Neural crest cell (in vitro differentiated cells): ENCODE measurements at places on chromosomes 1 and 21. TPM values are rescaled to one million over a fixed set of nuclear protein-coding genes. Genes with fewer than 3 reads are reported as not detected.

GRCh38 chr1:42152119-42152518 lies 1.1 kb upstream of the GUCA2B start:
- H3K4me3 ChIP-seq: no peak overlapping the region
- H3K36me3 ChIP-seq: no peaks in the 10 kb centered on the region
- no peaks in the 10 kb centered on the region for H3K4me1 ChIP-seq

GRCh38 chr1:4615501-4615900 lies 38.9 kb upstream of the AJAP1 start:
- DNase-seq: no peak
- no peak overlapping the region for H3K27ac ChIP-seq
- no peak overlapping the region for H3K4me3 ChIP-seq
- no peaks in the 10 kb centered on the region for H3K27me3 ChIP-seq
- H3K4me1 ChIP-seq: peaks cover 11% of the 10 kb centered on the region

DNA sequence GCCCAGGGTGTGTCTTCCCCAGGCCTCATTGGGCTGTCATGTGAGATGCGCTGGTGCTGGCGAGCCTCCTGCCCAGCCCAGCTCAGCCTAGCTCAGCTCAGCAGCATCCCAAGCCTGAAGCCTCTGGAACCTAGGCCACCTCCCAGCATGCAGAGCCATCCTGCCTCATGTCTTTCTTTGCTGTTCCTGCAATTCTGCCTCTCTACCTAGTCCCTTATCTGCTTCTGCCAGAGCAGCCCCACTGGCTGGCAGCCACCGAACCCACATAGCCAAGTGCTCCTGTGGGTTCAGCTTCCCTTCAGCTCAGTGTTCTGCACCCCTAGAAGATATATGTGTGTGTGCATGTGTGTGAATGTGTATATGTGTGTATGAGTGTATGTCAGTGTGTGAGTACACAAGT lies 291.5 kb upstream of the VAMP3 start:
- no peak overlapping the region for H3K27ac ChIP-seq
- no peak overlapping the region for H3K4me3 ChIP-seq
- DNase-seq: no peak
- no peaks in the 10 kb centered on the region for H3K27me3 ChIP-seq

DNA sequence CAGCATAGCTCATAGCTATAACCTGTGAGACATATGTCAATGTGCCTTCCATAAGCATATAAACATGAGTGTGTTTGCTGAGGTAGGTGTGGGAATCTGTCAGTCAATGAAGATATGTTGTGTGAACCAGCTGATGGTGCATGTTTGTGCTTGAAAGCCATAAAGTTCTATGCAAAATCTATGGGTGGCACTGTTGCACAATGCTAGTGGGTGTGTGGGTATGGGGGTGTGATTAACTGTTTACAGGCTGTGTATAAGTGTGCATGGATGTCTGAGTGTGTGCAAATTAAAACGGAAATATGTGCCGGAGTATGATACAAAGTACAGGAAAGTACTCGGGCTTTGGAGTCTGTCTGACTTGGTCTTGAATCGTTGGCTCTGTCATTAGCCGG lies 1.0 kb upstream of the ATP2B4 start:
- H3K27ac ChIP-seq: no peak overlapping the region
- peak overlapping the region; percentile 94 for H3K4me3 ChIP-seq
- peaks cover 79% of the 10 kb centered on the region for H3K4me1 ChIP-seq
- H3K27me3 ChIP-seq: peaks cover 25% of the 10 kb centered on the region
- no peak for DNase-seq
- no peaks in the 10 kb centered on the region for H3K36me3 ChIP-seq

DNA sequence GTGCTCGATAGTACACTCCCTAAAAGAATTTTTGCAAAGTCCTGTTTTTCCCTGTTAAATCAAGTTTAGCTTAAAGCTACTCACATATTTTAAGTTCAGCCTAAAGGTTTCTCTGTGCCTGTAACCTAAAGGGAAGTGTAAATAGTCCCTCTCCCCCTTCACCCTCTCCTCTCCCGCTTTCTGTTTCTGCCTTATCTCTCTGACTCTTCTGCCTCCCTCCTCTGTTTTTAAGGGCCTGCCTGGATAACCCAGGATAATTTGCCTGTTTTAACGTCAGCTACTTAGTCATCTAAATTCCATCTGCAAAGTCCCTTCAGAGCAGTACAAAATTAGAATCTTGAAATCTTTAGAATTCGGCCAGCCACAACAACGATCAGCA lies 92.6 kb downstream of the NID1 start:
- H3K4me3 ChIP-seq: peak overlapping the region; percentile 77
- no peaks in the 10 kb centered on the region for H3K27me3 ChIP-seq
- no peak overlapping the region for H3K27ac ChIP-seq
- peaks cover 4% of the 10 kb centered on the region for H3K36me3 ChIP-seq

- H3K27ac ChIP-seq: no peak overlapping the region
- H3K4me1 ChIP-seq: peaks cover 34% of the 10 kb centered on the region
- DNase-seq: no peak
- H3K27me3 ChIP-seq: no peaks in the 10 kb centered on the region
- H3K4me3 ChIP-seq: no peak overlapping the region
Measured at GRCh38 chr1:10905841-10906655, 106.4 kb upstream of the TARDBP start.

DNA sequence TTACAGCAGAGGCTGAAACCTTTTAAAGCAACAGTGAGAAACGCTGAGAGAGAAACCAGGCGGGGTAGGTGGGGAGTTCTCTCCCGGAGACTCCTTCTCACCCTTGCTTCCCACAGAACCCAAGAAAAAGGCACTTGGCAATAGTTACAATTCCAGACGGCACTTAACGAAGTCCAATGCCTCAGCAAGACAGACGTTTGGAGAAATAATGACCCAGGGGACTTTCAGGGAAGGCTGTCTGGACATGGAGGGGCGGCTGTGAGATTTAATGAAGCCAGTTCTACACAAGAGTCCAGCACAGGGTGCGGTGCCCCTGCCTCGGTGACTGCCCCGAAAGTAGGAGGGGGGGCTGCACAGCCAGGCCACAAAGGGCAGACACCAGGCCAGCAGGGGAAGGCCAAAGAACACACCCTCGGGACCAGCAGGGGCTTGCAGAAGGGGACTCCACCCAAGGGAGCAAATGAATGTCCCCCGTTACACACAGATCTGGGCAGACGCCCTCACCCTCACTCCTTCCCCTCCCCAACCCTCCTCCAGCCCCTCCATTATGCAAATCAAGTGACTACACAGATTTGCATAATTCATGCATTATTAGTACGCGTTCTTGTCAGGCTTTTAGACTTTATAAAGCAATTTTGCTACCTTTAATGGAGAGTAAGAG lies 26.3 kb downstream of the KCNN3 start:
- no peak overlapping the region for H3K4me3 ChIP-seq
- peaks cover 40% of the 10 kb centered on the region for H3K4me1 ChIP-seq
- DNase-seq: no peak
- no peaks in the 10 kb centered on the region for H3K27me3 ChIP-seq

- H3K27ac ChIP-seq: peak overlapping the region; percentile 58
- H3K36me3 ChIP-seq: no peaks in the 10 kb centered on the region
- H3K27me3 ChIP-seq: no peaks in the 10 kb centered on the region
- H3K4me3 ChIP-seq: peak overlapping the region; percentile 5
Measured at GRCh38 chr1:181128592-181129497, 40.3 kb downstream of the IER5 start.

GRCh38 chr1:37878071-37878470 lies 18.7 kb upstream of the MTF1 start:
- no peak for DNase-seq
- H3K4me1 ChIP-seq: no peaks in the 10 kb centered on the region
- no peaks in the 10 kb centered on the region for H3K27me3 ChIP-seq
- H3K36me3 ChIP-seq: no peaks in the 10 kb centered on the region

- no peaks in the 10 kb centered on the region for H3K36me3 ChIP-seq
- no peak for DNase-seq
- H3K27ac ChIP-seq: no peak overlapping the region
- H3K27me3 ChIP-seq: peaks cover 100% of the 10 kb centered on the region
- no peak overlapping the region for H3K4me3 ChIP-seq
- peaks cover 11% of the 10 kb centered on the region for H3K4me1 ChIP-seq
Measured at GRCh38 chr1:90710579-90711536, 6.2 kb downstream of the BARHL2 start.

DNA sequence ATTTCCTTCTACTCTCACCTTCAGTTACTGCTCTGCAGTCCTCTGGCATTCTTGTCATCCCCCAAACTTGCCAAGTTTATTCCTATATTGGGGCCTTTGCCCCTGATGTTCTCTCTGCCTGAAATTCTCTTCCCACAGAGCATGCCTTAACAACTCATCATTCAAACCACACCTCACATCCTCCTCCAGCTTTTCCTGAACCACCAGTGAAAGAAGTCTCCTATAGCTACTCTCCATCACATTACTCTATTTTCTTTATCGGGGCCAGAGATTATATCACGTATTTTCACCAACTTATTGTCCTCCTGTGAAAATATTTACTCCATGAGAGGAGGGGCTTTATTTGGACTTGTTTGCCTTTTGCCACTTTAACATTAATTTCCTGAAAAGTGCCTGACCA lies 32.1 kb downstream of the EXTL2 start:
- no peak overlapping the region for H3K27ac ChIP-seq
- no peak overlapping the region for H3K4me3 ChIP-seq
- no peaks in the 10 kb centered on the region for H3K27me3 ChIP-seq
- H3K4me1 ChIP-seq: no peaks in the 10 kb centered on the region

- H3K27me3 ChIP-seq: peaks cover 44% of the 10 kb centered on the region
- H3K4me1 ChIP-seq: peaks cover 52% of the 10 kb centered on the region
- peak overlapping the region; percentile 83 for H3K4me3 ChIP-seq
- H3K36me3 ChIP-seq: no peaks in the 10 kb centered on the region
- H3K27ac ChIP-seq: no peak overlapping the region
- DNase-seq: peak; percentile 78
Measured at GRCh38 chr21:36747815-36748383, 49.0 kb downstream of the SIM2 start.

DNA sequence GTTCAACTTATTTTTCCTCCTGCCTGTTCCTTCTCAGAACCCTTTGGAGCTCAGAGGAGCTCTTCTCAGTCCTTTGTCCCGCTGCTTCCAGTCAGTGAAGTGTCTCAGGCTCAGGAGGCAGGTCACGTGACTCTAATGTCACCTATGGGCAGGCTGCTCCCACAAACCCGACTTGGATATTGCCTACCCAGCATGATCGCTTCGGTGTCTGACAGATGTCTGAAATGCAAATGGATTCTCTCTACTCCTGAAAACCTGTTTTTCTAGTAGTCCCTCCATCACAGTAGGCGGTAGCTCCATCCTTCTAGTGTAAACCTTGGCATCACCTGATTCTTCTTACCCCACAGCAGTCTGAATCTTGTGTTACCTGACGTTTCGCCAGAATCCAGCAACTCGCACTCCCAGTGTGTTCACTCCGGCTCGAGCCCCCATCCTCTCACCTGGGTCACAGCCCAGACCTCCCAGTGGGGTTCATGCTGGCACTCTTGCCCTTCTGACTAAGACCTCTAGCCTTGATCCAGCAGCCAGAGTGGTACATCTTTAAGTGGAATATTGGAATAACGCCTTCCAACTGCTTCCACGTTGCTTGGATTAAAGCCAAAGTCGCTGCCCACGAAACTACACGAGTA lies 5.4 kb downstream of the PADI6 start:
- H3K27ac ChIP-seq: no peak overlapping the region
- H3K4me3 ChIP-seq: no peak overlapping the region
- H3K27me3 ChIP-seq: peaks cover 29% of the 10 kb centered on the region
- H3K4me1 ChIP-seq: no peaks in the 10 kb centered on the region
- no peaks in the 10 kb centered on the region for H3K36me3 ChIP-seq
- DNase-seq: no peak

GRCh38 chr21:42724226-42724920 lies 71.0 kb downstream of the PDE9A start:
- H3K27me3 ChIP-seq: no peaks in the 10 kb centered on the region
- peak overlapping the region; percentile 19 for H3K27ac ChIP-seq
- peaks cover 11% of the 10 kb centered on the region for H3K36me3 ChIP-seq
- peaks cover 42% of the 10 kb centered on the region for H3K4me1 ChIP-seq

GRCh38 chr1:53174971-53175913 lies 21.4 kb upstream of the CPT2 start:
- H3K27me3 ChIP-seq: no peaks in the 10 kb centered on the region
- H3K4me1 ChIP-seq: peaks cover 24% of the 10 kb centered on the region
- no peaks in the 10 kb centered on the region for H3K36me3 ChIP-seq
- DNase-seq: no peak
- H3K4me3 ChIP-seq: no peak overlapping the region

DNA sequence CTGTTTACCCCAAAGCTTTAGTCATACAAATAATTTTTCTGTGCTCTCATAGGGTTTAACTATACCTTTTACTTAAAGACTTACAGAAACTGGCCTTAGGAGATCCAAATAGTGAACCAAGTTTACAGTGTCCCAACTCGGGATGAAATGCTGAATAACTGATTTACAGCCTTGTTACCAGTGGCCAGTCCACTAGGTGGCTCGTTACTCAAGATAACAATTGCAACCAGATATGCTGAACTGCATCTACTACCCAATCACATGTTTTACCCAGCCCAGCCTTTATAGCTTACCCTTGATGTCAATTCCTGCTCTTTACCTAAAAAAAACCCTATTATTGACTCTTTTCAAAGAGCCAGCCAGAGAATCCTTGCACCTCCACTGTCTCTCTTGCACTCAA lies 1148.8 kb upstream of the ADGRL4 start:
- peak overlapping the region; percentile 71 for H3K27ac ChIP-seq
- DNase-seq: no peak
- peaks cover 8% of the 10 kb centered on the region for H3K36me3 ChIP-seq

- no peaks in the 10 kb centered on the region for H3K36me3 ChIP-seq
- DNase-seq: no peak
- H3K4me3 ChIP-seq: no peak overlapping the region
- no peak overlapping the region for H3K27ac ChIP-seq
- H3K27me3 ChIP-seq: peaks cover 10% of the 10 kb centered on the region
Measured at GRCh38 chr1:111880881-111881837, 108.3 kb downstream of the KCND3 start.

DNA sequence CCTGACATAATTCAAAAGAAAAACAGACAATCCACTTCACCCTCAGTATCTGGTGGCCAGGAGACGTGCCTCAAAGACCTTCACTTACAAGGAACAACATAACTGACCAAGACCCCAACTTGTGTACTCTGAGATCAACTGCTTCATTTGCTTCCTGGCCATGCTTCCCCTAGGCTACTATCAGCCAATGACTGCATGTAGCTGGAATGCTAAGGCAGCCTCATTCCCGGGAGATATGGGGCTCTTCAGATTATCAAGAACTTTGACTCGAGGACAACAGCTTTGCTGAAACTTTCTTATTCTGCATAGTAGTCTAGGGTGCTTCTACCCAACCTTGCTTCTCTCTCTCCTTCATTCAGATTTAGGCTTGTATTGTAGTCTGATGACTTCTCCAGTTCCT lies 11.7 kb upstream of the UCK2 start:
- no peaks in the 10 kb centered on the region for H3K36me3 ChIP-seq
- no peaks in the 10 kb centered on the region for H3K4me1 ChIP-seq
- no peak for DNase-seq
- H3K4me3 ChIP-seq: no peak overlapping the region
- H3K27ac ChIP-seq: no peak overlapping the region
- H3K27me3 ChIP-seq: peaks cover 4% of the 10 kb centered on the region

- H3K27me3 ChIP-seq: no peaks in the 10 kb centered on the region
- DNase-seq: no peak
- peaks cover 3% of the 10 kb centered on the region for H3K36me3 ChIP-seq
- peaks cover 21% of the 10 kb centered on the region for H3K4me1 ChIP-seq
Measured at GRCh38 chr1:167518331-167518700, at the start of gene CD247. TSS of gene CD247 (minus strand) at chr1:167518529. CDS start at chr1:167518465, 64 bp downstream.

- no peak for DNase-seq
- H3K27ac ChIP-seq: no peak overlapping the region
- H3K4me1 ChIP-seq: no peaks in the 10 kb centered on the region
- peaks cover 11% of the 10 kb centered on the region for H3K27me3 ChIP-seq
Measured at GRCh38 chr1:197958438-197959305, 41.5 kb downstream of the LHX9 start.

LMOD1 gene
- total RNA-seq: 0.19 and 0.39 TPM in 2 replicates

EPS8L3 gene
- total RNA-seq: not detected in 2 replicates

LAMB3 gene
- total RNA-seq: not detected in 2 replicates

AMY1A gene
- not detected in 2 replicates for total RNA-seq

COL11A1 gene
- 21.5 and 25.1 TPM in 2 replicates for total RNA-seq

ANXA9 gene
- total RNA-seq: not detected in 2 replicates

SPATA1 gene
- total RNA-seq: 1.5 and 2.3 TPM in 2 replicates

TRIM46 gene
- total RNA-seq: 9.8 and 10.0 TPM in 2 replicates

PTCH2 gene
- total RNA-seq: 1.4 and 2.0 TPM in 2 replicates

CLEC20A gene
- total RNA-seq: not detected in 2 replicates
